ENCODE measurements at places on chromosomes 2 and 18.
A peak's percentile ranks its signal among the peaks of the same experiment; 100 is the strongest.

GRCh38 chr18:46518438-46518837, 138.6 kb downstream of the LOXHD1 start:
- DNase-seq: peak; percentile 53

DNA sequence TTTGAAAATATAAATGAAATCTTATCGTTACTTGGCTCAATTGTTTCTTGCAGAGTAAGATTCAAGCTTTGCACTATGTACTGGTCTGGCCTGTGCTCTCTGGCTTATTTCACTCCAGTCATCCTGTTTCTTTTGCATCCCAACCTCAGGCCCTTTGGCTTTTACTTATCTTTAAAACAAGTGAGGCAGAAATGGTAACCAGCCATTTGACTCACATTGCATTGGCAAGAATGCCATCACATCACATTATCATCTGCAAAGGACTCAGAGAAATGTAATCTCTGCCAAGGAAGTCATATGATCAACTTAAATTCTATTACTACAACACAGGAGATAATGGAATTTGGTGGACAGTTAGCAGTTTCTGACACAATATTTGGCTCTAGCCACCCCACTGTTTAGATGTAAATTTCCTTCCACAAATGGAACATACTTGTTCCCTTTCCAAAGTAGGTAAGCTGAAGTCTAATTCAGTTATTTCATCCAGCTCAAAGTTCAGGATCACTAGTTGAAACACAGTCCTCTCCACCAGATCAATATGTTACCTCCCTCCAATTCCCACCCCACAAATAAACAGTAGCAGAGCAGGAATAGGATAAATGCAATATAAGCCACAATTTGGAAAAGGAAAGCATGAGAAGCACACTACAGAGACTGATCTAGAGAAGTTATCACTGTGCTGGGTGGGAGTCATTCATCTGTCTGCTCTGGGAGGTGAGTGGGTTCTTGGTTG, 65.0 kb upstream of the DSC1 start:
- no peak for DNase-seq

DNA sequence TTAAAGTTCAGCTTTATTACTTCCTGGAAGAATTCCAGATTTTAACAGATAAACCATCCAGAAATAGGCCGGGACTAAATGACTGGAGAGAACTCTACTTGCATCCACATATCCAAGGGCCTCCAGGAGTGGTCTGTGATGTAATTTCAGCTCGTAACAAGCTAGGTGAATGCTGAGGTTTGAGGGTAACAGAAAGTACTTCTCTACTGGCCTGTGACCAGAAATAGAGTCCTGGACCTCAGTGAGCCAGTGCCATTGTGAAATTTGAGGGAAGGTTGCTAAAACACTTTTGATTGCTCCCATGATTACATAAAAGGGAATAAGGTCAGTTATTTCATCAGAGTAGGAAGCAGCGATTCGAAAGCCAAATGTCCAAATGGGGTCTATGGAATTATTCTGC, 158.1 kb downstream of the DOCK10 start:
- DNase-seq: peak; percentile 68

DNA sequence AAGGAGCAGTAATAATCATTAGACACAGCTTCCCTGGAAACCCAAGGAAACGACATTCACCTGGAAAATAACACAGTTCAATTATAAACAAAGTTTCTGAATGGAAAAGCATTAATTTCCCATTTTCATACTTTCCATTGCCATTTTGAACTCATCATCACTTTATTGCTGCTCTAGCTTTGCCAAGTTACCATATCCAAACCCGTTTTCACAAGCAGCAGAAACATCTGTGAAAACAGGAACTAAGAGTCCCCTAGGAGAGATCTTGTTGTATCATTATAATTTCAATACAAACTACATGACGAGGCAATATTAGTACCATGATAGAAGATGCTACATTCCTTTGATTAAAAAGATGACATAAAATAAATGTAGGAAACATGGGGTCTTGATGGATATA, 597.0 kb upstream of the NRXN1 start:
- DNase-seq: no peak

DNA sequence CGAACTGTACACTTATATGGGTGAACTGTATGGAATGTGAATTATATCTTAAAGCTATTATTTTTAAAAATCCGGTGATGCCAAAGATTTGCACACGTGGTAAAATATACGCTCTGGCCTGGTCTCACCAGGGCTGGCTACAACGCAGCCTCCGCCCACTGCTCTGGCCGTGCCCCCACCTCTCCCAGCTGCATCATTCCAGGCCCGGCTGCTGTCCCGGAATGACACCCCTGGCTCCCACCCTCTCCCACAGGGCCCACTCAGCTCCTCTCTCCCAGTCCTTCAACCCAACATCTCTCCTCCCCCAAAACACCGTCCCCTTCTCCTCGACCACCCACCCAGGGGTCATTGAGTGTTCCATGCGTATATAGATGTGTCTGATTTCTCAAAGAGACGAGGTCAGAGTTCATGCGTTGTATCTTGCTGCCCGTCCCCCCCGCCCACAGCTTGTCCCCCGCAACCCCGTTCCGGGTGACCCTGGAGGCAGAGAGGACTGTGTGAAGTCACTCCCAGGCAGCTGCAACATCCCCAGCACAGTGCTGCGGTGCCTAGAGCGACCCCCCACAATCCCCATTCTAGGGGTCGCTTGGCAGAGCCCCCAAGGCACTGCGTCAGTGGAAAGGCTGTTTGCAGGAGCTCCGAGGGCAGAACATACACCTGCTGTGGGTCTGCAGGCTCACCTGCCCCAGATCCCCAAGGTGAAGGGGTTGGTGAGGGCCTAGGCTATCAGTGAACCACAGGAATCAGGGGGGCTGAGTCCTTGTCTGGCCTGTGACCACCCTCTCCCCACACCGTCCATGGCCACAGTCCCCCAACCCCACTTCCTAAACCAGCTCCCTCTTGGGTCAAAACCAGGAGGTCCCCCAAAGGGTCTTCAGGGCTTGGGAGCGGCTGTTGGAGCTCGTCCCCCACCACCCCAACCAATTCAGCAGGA, 13.3 kb downstream of the DNMT3A start:
- DNase-seq: no peak

GRCh38 chr18:47204908-47205522, 28.9 kb upstream of the IER3IP1 start:
- no peak for DNase-seq

DNA sequence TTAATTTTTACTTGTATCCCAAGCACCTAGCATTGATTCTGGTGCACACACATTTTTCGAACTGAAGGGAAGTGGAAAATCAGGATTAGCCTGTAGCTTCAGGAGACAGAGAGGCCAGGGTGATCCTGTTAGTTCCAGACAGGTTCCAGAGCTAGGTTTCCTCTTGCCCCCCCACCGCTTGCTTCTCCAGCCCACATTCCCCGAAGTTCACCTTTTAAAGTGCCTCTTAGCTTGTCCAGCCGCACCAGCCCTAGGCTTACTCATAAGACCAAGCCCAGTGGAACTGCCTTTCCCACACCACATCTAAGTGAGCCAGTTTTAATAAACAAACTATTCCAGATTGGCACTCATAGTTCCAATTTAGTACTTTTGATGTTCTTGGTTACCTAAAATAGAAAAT, 898.6 kb upstream of the KLHL29 start:
- no peak for DNase-seq

Data from left lobe of liver (tissue), 2 donors.